ENCODE measurements at places on chromosomes 12 and 14. TPM values are rescaled to one million over a fixed set of nuclear protein-coding genes. Genes with fewer than 3 reads are reported as not detected.

The APOF gene
- total RNA-seq: not detected

The CDCA3 gene
- total RNA-seq: 8.6 TPM

DNA sequence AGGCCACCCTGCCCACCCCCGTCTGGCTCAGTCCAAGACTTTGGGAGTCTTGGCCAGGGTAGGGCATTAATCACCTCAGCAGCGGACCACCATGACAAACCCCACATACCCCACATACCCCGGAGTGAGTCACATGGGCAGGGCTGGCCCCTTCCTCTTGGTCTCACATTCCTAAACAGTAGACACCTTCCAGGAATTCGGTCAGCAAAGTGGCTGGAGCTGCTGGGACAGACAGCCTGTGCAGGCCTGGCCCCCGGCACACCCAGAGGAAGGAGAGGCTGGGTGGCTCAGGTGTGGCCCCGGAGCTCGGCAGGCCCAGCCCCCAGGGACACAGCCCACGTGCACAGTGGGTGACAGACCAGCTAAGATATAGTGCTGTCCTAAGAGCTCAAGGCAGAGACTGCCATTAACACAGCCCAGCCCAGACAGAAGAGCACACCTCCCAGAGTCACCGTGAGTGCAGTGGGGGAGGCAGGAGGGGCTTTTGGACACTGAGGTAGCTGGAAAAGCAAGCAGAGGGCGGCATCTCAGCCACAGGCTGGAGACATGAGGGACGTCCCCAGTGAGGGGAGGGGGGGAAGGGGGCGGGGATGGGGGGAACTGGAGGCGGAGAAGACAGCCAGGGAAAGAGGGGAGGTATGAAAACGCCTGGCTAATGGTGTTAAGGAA lies 24.0 kb downstream of the CCDC85C start:
- DNase-seq: no peak

DNA sequence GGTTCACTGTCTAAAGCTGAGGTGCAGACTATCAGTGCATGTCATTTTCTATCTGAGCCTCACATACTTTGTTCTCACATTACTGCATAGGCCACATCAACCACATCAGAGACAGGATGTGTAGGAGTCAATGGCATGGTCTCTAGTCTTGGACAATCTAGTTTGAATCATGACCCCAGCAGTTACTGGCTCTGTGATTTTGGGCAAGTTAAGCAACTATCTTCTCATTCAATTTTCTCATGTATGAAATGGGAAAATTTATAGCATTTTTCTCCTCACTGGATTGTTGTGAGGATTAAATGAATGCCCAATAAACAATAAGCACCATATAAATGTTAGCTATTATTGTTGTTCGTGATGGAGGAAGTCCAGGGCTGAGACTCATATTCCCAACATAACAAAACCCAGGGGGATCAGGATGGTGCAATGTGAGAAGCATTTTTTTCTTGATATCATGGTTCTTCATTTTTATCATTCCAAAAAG lies 432.6 kb downstream of the LRIG3 start:
- DNase-seq: no peak

DNA sequence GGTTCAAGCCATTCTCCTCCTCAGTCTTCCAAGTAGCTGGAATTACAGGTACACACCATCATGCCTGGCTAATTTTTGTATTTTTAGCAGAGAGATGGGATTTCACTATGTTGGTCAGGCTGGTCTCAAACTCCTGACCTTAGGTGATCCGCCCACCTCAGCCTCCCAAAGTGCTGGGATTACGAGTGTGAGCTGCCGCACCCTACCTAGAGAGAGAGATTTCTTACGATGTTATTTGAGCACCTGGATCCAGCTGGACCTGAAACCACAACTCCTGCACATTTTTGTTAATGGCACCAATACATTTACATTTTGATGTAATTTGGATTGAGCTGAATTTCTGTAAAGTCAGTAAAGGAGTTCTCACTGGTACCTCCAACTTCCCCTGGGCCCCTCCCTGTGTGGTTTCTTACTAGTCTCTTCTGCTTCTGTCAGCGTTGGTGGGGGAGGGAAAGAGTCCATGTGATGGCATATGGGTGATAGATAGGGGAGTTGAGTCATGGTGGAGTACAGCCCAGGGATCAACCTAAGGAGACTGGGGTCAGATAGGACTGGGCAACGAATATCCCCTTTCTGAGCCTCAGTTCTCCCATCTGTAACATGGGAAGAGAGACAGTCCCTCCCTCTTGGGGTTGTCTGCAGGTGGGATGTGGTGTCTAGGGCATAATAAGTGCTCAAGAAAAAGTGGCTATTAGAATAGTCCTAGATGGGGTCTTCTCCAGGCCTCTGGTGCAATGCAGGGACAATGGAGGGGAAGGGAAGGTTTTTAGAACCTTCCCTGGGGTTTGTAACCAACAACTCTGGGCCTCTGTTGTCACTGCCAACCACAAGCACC lies 83.3 kb upstream of the MED13L start:
- DNase-seq: no peak

The INHBE gene
- total RNA-seq: not detected

DNA sequence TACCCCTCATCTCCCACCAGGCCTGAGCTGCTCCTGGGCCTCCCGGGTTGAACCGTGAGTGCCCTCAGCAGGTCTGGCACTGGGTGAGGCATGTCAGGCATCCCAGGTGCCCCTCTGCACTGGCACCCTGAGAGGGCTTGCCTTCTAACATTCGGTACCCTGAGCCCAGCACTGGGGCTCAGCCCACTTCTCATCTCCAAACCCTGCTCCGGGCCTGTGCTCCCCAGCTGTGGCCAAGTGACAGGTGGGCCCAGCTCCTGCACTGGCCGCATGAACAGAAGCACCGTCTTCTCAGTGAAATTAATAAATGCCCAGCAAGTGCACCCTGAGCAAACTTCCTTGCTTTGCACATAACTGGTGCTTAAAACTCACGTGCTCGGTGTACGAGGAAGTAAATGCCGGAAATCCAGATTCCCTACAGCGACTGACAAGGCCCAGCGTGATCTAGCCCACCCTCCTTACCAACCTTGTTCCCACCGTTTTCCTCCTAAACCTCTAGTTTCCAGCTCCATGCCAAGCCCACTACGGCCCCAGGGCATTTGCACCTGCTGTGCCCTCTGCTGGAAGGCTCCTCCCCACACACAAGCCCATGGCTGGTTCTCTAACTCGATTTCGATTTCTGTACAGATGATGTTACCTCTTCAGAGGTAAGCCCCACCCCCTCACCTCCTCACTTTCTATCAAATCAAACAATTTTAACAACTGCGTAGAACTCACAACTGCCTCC lies 115.2 kb upstream of the NCOR2 start:
- DNase-seq: no peak

DNA sequence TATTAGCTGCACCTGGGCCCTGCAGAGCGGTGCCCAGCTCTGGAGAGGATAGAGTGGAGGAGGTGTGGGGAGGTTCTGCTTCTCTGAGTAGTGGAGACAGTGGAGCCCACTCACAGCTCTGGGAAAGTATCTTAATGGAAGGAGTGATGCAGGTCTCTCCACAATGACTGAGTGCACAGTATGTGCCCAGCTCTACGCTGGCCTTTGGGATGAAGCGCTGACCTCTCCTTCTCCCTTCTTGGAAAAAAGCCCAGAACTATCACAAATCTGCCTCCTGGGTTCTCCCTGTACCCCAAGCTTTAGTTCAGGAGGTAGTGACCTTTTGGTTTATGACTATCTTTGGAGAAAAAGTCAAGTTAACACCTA lies 495 bp upstream of the KRT3 start:
- DNase-seq: no peak

DNA sequence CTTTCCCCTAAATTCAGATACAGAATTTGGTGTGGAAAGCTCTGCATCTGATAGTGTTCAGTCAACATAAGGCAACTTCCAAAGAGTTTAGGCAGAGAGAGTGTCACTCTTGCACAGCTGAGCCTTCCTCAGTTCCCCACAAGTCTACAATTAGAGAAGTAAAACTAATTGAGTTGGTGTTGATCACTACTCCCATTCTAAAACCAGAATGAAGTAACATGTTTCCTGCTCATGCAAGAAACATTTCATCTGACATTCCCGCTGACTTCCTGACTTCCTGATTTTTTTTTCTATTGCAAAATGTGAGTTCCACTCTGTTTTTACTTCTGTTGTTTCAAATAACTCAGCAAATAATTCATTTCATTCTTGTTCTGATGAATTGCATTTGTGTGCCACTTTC lies 271.0 kb downstream of the ALG10B start:
- DNase-seq: no peak

DNA sequence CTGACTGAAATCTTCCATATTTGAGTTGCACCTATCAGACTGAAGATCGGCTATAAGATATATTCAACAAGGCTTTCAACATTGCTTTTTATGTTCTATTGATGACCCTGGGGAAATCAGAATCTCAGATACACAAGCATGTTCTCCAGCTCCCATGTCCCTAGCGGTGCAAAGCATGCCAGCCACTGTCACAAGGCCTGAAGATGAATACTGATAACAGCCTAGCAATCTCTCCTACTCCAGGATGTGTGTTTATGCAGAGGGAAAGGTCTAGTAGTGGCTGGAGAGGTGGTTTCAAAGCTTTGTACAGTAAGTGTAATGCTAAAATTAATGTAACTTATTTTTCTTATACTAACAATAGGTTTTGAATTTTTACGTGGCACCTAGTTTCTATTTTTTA lies 64.6 kb downstream of the SOX5 start:
- DNase-seq: no peak

GRCh38 chr12:77120156-77121085 lies 55.1 kb upstream of the E2F7 start:
- no peak for DNase-seq

- no peak for DNase-seq
These were observed 340.3 kb upstream of the PDE3A start for GRCh38 chr12:20028033-20028432.

DNA sequence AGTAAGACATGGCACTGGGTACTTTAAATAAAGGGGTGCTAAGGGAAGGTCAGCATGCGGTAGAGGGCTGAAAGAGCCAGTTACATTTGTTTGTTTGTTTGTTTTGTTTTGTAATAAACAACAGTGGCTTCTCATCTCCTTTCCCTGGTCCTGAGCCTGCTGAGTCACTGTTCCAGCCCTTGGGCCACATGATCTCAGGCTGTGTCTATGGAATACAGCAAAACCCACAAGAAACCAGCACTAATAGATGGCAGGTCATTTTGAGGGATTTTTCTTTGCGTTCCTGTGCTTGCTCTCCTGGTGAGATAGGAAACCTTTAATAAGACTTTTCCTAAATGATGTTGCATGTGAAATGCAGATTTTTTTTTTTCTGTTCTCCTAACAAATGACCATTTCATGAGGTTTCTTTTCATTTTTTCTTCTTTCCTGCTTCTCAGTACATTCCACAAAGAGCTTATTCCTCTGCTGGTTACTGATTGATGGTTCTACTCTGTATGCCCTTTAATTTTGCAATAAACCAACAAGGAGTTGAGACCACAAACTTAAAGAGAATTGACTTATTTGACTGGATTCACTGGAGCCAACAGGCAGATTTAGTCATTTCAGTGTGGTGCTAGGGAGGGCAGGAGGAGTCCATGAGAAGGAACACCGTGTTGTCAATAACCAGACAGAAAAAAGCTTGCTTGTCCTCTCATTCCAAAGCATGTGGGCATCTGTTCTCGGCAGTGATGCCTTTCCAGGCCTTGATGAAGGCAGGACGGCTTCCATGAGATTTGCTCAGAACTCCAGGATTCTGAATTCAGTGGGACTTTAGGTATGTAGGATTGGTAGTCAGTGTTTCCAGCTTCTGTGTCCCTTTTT lies 459.2 kb downstream of the RAD51B start:
- peak; percentile 77 for DNase-seq

The CNTN1 gene
- 15.2 TPM for total RNA-seq

DNA sequence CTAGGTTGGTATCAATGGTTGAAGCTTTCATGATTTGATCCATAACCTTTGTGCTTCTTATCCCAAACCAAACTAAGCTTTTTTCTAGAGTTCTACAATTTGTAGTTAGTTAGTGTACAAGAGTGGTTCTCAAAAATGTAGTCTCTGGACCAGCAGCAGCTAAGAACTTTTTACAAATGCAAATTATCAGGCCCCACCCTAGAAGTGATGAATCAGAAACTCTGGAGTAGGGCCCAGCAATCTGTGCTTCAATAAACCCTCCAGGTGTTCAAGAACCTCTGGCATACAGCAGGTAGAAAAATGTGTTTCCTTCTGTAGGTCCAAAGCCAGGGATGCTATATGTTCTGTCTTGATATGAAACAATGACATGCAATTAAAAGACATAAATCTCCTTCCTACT lies 26.1 kb upstream of the ACTR6 start:
- DNase-seq: no peak

GRCh38 chr14:86723254-86723624 lies 1193.3 kb downstream of the FLRT2 start:
- no peak for DNase-seq

DNA sequence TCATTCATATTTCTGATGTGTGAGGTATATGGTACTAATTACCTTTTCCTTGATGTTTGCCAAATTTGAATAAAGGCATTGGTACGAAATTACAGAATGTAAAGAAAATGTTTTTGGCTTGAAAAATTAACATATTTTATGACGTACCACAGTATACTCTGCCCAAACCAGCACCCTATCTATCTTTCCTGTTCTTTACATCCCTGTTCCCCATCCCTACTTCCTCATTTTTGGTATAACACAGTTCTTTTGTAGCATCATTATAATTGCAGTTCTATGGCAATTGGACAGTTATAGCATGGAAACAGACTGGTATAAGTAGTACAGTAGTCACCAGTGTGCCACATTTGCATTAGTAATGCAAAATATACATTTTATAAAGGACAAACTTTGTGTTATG lies 7.0 kb upstream of the CCT2 start:
- no peak for DNase-seq

Measured in vagina (tissue), 2 donors.